Sigmoid colon (tissue), 7 donors: ENCODE measurements at places on chromosomes 6 and 20. TPM values are rescaled to one million over a fixed set of nuclear protein-coding genes. Genes with fewer than 3 reads are reported as not detected.

CMTR1 gene
- polyA plus RNA-seq = 4.8 TPM

DNA sequence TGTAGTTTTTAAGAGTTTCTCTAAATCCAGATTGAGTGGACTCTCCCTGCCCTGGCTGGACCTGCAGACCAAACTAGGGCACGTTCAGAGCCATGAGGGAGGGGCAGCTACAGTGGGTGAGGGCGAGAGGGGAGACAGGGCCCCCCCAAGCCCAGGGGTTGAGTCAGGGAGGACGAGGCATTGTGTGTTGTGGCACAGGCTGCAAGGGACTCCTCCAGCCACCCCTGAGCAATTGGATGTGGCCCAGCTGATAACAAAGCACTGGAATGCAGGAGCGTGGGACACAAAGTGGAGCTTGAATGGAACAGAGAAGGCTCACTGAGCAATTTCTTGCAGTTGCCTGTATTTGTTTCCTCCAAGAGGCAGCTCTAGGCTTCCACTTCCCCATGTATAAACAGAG is 43.5 kb upstream of the MYL9 start:
- peak; percentile 58 for DNase-seq

- peak; percentile 68 for DNase-seq
Measured at GRCh38 chr6:152636609-152637295, 410 bp downstream of the SYNE1 start.

DNA sequence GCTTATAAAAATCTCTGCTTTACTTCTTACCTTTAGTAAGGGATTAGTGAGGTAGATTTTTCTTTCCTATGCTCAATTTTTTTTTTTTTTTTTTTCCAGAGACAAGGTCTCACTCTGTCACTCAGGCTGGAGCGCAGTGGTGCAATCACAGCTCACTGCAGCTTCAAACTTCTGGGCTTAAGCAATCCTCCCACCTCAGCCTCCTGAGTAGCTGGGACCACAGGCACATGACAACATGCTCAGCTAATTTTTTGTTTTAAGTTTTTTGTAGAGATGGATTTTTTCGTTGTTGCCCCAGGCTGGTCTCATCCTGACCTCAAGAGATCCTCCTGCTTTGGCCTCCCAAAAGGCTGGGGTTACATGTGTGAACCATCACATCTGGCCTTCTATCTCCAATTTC is 58.9 kb upstream of the RREB1 start:
- DNase-seq = no peak

GRCh38 chr6:105388392-105388791 is 14.5 kb downstream of the PREP start:
- no peak for DNase-seq

GRCh38 chr20:9093218-9093957 is 24.5 kb downstream of the PLCB4 start:
- no peak for DNase-seq

DNA sequence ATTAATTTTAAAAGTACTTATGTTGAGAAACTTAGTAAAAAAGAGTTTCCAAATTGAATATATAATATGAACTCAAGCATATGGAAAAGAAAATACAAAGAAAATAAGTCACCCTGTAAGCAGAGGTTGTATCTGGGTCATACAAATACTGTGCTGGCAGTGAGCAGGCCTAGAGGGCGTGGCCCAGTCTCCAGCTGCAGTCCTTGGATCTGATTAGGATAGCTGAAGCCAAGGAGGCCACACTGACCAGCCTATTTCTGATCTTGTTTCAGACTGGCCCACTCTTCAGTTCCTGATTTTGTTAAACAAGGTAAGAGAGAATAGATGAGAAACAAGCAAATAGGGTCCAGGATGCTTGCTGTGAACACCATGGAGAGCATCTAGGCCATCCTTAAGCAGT is 228.8 kb downstream of the EPM2A start:
- DNase-seq = no peak

DNA sequence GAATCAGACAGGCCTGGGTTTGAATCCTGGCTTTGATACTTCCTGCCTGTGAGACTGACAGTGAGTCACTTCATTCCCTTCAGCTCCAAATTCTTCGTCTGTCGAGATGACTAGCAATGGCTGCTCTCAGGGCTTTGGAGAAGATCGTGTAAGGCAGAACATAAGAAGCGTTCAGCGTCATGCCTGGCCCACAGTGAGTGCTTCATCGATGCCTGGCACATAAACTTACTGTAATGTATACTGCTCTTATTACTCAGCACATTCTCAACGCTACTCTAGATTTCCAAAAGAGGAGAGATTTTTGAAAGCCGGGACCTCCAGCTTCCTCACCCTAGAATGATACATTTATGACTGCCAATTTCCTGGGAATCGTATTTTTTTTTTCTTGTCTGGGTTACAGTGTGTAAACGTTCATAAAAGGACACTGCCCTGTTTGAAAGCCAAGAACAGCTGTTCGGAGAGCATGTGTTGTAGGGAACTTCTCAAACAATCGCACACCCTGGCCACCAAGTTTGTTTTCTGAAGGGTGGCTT is 16.2 kb upstream of the BCAS1 start:
- no peak for DNase-seq

GRCh38 chr6:48068278-48069251 is 42.4 kb downstream of the PTCHD4 start:
- no peak for DNase-seq

GRCh38 chr6:15402406-15403045 is 156.7 kb downstream of the JARID2 start:
- no peak for DNase-seq

- DNase-seq = no peak
Measured at GRCh38 chr6:33609528-33609927, 11.6 kb upstream of the ITPR3 start.

DNA sequence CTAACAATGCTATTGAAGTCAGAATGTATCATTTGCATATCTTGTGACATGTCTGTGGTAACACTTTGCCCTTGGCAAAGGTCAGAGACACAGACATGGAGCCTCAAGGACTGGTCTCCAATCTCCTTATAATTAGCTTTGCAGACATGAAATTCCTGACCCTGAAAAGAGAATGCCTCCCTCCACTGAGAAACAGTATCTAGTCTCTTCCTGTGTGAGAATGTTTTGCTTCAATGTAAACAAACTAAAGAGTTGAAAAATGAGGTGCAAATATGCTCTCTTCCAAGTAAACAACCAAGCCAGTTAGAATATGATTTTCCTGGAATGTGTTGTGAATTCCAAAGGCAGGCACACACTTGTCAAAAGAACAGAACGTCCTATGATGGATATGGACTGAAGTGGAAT is 407.1 kb upstream of the MARCKS start:
- no peak for DNase-seq

DNA sequence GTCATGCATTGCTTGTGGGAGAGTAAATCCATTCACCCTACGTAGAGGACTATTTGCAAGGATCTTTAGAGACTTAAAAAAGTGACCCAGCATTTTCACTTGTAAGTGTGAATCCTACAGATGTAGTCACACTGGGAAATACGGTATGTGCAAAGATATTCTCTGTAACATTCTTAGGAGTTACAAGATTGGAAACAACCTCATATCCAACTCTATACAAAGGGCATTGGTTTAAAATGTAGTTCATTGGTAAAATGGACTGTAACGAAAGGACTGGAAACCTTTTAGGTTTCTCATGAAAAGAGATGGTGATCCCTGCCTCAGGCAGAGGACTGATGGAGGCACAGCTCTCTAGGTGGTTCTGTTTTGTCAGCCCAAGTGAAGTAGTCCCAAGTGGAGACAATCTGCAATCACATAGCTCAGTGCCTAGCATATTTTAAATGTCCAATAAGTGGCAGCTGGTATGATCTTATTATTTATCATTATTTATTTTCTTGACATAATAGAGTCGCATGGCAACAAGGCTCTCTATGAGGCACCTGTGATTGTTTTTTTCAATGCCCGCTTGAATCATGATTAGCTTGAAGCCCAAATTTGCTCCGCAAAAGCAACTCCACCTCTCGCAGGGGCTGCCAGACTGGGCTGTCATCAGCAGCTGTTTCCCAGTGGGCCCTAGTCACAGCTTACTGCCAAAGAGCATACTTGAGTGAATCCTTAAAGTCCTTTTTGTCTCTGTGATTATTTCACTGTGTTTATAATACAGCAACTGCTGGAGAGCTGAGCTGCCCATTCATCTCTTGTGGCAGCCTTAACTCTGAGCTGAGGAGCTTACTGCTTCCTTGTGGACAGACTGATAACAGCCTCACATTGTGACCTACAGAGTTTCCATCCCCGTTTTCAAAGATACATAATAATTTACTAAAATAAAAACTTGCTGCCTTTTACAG is 19.8 kb upstream of the ENPP1 start:
- no peak for DNase-seq

DNA sequence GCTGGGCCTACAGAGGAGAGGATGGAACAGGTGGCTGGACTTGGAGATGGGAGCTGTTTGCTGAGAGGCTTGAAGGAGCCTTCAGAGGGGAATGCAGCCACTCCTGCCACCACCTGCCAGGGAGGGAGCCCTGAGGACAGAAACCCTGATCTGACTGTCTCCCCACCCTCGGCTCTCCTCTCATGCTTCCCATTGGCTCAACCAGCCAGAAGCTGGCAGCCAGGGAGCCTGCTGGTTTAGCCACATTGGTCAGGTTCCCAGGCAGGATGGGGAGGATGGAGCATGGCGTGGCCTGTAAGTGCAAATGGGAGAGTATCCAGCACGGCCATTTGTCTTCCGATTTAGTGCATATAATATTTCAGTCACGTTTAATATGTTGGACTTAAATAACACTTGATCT is 12.8 kb downstream of the TREM1 start:
- DNase-seq = no peak

GRCh38 chr20:9375221-9375681 is 139.1 kb upstream of the LAMP5 start:
- DNase-seq = no peak

DNA sequence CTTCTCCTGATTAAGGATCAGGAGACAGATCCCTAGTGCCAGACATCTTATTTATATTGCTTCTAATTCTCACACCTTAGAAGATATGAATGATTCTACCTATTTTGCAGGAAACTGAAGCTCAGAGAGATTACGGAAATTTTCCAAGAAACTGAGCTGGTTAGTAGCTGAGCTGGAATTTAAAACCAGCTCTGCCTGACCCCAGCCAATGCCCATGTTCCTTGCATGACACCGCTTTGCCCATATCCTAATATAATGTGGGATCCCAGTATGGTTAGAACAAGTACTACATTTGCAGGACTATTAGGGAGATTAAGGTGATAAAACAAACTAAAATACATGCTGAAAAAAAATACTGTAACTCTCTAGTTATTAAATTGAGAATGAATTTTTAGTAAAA is 1.9 kb downstream of the TMEM30A start:
- no peak for DNase-seq

ARG1 gene
- 1.2 TPM for polyA plus RNA-seq

DNA sequence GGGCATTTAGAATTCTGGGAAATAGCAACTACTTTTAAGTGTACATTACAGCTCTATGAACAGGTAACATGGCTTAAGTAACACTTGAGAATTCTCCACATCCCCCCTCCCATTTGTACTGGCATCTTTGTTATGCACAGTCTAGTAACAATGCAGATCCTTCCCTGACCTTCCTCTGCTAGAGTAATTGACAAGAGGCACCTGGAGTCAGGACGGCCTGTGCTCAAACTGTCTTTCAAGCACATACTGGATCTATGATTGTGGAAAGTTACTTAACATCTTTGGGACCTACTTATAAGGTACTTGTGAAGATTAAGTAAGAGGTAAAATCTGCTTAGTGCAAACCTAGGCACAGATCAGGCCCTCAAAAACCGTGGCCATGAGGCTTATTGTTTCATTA is 21.9 kb upstream of the GSTA3 start:
- no peak for DNase-seq
